ENCODE measurements at places on chromosomes 7 and 10.

DNA sequence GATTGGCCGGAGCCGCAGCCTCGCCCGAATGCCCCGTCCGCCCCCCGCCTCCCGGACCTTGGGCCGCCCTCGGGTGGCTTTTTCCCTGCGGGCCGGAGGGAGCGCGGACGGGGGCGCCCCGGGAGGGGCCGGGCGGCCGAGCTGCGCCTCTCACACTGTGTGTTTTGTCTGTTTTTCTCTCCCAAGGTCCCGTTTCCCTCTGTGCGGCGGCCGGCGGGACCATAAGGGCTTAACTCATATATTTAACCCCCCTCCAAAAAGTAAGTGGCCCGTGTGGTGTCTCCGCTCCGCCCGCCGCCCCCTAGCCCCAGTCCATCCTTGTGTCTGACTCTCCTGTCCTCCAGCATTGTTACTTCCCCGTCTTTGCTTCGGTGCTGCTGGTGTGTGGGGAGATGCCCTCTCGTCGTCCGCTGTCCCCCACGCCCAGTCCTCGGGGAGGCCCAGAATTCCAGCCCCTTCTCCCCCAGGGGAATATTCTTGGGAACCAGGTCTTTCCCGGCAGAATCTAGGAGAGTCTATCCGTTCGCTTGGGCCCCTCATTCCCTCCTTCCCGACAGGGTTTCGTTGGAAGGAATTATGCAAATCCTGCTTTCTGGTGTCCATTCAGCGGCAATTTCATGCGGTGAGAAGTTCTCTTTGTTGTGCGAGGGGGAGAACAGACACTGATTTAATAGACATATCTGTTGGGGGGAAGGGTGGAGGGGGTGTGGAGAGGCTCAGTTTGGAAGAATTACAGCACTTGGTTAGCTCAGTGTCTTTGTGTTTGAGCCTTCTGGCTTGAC, 1.3 kb downstream of the LCOR start:
- DNase-seq: no peak

DNA sequence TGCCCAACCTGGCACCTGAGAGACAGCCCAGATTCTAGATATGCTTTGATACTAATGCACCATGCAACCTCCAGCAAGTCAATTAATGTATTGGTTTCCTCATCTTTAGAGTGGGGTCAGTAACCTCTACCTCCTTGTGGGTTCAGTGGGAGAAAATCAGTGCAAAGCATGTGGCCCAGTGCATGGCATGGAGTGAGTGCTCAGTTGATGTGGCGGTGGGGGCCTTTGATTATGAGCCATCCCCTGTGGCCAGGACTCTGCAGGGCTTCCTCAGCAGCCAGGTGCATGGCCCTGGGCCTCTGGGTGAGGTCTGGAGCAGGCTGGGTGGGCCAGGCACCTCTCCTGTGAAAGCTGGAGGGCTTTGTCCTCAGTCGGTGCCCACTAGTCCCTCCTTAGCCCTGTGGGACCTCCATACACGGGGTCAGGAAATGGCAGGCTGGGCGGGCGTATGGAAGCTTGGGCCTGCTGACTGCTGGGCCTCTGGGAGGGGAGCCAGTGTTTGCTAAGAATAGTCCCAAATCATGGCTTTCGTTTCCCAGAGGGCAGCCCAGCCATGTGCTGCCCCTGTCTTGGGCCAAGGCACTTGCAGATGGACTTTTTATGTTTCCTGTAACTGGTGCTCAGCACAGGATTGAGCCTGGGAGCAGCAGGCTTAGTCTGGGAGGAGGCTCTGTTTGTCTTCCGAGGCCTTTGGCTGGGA, 3.4 kb downstream of the PALD1 start:
- DNase-seq: peak; percentile 89

- DNase-seq: no peak
Measured at GRCh38 chr7:73730485-73730884, 8.1 kb downstream of the ABHD11 start.

DNA sequence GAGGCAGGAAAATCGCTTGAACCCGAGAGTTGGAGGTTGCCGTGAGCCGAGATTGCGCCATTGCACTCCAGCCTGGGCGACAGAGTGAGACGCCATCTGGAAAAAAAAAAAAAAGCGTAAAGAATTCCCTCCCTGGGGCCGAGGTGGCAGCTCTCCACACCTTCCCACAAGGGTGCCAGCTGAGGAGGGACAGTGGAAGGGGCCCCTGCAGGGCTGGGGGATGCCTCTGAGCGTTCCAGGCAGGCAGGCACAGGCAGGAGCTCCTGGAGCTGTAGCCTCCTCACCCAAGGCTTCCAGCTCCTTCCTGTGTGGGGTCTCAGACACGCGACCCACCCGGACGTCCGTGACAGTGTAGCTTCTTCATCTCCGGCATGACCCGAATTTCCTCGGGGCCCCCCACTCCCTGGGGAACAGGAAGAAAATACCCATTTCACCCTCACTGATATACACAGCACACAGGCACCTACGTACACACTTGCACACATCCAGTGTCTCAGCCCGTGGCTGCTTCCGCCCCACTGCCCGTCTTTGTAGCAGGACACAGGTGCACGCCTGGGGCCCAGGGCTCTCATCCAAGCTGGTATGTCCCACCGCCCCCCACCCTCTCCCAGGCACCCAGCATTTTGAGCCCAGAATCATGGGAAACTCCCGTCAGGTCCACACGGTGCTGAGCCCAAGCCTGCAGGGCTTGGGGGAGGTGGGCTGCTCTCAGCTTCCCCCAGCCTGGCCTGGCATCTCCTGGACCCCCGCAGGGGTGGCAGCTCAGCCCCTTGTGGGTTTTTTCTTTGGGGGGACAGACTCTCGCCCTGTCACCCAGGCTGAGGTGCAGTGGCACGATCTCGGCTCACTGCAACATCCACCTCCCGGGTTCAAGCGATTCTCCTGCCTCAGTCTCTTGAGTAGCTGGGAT, 25.7 kb downstream of the GRIFIN start:
- no peak for DNase-seq

GRCh38 chr10:75807456-75807855, 376.0 kb downstream of the LRMDA start:
- no peak for DNase-seq

DNA sequence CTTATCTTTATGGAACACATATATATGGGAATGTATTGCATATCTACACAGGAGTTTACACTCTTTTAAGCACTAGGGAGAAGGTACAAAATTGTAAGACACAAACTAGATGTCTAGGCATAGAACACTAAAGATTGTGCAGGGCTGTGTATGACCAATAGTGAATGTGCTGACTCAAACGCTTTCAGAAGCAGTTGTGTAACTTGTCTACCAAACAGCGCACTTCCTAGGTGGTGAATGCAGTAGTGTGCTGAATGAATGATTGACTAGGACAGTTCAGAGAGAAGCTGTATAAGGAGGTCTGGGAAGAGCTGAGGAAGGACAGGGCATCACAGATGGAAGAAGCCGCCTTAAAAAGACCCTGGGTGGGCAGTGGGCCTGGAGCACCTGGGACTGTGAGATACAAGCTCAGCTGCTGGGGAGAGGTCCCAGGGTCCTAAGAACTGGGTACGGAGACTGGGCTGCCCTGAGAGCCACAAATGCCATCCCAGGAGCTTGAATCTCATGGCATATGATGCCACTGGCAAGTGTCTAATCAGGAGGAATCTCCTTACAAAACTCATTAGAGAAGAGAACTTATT, 14.2 kb downstream of the CLRN3 start:
- no peak for DNase-seq

GRCh38 chr10:23399701-23400144, 39.2 kb upstream of the OTUD1 start:
- DNase-seq: peak; percentile 79

DNA sequence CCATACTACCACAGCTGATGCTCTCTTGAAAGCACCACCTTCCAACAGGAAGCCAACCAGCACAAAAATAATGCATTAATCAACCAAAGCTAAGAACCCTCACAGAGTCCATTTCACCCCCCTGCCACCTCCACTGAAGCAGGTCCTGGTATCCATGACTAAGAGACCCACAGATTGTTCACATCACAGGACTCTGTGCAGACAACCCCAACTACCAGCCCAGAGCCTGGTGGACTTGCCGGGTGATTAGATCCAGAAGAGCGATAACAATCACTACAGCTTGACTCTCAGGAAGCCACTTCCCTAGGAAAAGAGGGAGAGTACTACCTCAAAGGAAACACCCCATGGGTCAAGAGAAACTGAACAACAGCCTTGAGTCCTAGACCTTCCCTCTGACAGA, 528.1 kb downstream of the KIF20B start:
- DNase-seq: no peak

- no peak for DNase-seq
Measured at GRCh38 chr10:26809973-26810372, 50.8 kb downstream of the ABI1 start.

DNA sequence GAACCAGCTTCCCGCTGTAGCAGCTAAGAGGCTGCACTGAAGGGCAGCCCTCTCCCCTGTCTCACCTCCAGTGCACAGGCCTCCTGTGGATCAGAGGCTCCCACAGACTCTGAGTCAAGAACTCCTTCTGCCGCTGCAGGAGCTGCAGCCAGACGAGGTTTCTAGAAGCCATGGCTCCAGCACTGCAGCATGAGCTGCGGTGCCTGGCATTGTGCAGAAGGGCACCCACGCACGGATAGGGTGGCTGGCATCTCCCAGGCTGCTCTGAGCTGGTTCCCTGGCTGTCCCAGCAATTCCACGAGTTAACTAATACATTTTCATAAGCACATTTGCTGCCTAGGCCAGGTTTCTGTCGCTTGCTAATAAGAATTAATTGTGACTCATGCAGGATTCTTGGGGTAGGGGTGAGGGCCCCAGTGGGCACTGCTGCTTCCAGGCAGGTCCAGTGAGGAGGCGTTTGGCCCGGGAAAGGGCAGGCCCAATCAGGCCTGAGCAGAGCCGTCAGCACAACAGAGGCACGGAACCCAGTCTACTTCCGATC, 594.2 kb downstream of the DNAJB6 start:
- DNase-seq: peak; percentile 53

GRCh38 chr7:142248-142941, 50.0 kb upstream of the FAM20C start:
- no peak for DNase-seq

DNA sequence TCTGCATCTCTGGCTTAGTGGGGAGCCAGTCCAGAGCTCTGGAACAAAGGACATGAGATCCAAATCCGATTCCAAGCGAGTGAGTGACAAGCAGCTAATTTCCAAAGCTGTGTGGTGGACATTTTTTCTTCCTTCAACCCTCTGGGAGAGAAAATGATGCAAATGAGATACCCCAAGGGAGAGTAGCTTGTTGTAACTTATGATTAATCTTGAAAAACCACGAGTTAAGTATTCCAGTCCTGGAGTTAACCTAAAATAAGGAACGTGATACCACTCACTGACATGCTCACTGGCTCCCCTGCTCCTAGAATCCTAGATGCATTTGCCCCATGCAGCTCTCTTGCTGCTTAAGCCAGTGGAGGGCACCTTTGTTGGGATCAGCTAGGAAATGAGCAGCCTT, 116.0 kb upstream of the HABP2 start:
- no peak for DNase-seq

- no peak for DNase-seq
Measured at GRCh38 chr7:41027428-41028115, 675.3 kb downstream of the INHBA start.

DNA sequence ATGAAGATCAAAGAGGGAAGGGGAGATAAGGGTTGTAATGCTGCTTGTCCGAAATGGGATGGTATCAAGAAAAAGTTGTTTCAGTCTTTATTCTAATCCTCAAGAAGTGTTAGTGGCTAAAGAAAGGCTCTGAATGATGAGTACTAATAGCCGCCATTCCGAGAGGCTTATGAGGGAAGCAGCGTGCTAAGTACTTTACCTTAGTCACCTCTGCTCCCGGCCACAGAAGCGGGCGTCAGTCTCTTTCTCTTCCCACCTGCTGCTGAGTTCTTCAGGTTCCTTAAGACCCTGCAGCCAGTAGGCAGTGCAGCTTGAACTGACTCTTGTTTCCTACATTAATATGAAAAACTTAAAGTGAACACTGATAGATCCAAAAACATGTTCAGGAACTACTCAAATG, 73.1 kb downstream of the EEPD1 start:
- DNase-seq: no peak

- no peak for DNase-seq
Measured at GRCh38 chr7:132485600-132486273, 90.5 kb downstream of the PLXNA4 start.

DNA sequence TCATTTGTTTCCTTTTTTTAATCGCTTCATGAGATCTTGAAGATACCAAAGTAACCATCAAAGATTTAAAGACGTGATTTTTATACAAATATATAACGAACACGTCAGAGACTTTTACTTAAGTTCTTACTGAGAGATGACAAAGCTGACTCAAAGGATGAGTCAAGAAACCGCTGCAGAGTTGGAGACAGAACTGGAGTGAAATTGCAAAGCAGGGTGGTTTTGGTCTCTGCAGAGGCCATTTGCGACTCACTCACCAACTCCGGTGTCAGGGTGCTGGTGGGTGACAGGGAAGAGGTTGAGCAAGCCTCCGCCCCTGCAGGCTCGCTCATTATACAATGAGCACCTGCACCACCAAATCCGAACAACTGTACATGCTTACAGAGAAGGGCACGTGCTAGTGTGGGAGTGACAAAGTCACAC, 75.2 kb downstream of the DNAJB6 start:
- DNase-seq: no peak

DNA sequence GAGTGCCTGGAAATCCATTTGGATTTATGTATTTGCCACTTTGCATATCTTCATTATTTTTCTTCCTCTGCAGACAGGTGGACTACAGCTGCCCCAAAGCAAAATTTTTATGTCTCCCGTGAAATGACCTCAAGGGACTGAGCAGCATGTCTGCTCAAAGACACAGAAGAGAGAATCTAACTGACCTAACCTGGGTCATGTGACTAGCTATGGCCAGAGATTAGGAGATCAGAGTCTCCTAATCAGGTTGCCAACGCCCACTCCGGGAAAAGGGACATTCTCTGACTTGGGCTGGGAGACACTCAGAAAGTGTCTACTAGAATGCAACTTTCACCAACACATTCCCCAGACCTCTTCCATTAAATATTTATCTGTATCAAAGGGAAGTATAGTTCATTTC, 2.5 kb upstream of the BAMBI start:
- no peak for DNase-seq

- DNase-seq: no peak
Measured at GRCh38 chr7:18521945-18522566, 26.5 kb downstream of the HDAC9 start.

GRCh38 chr10:121135512-121135911, 284.4 kb downstream of the WDR11 start:
- DNase-seq: no peak

- no peak for DNase-seq
Measured at GRCh38 chr10:17227367-17228090, 512 bp upstream of the VIM start.

- DNase-seq: no peak
Measured at GRCh38 chr7:154879629-154880028, 123.3 kb downstream of the PAXIP1 start.
